ENCODE measurements at places on chromosomes 7 and 10. TPM values are rescaled to one million over a fixed set of nuclear protein-coding genes. Genes with fewer than 3 reads are reported as not detected.

CFAP58 gene
- 0.58 TPM for total RNA-seq

LIPJ gene
- not detected for total RNA-seq

INA gene
- total RNA-seq, result 0.99 TPM

ZNF467 gene
- 0.73 TPM for total RNA-seq

OR13A1 gene
- total RNA-seq, result not detected

BICC1 gene
- 72.9 TPM for total RNA-seq

SPAM1 gene
- not detected for total RNA-seq

GIMAP1 gene
- not detected for total RNA-seq

GRID2IP gene
- not detected for total RNA-seq

OR6B1 gene
- not detected for total RNA-seq

HUS1 gene
- 17.2 TPM for total RNA-seq

Data from smooth muscle cell of trachea (primary cell).